ENCODE measurements at places on chromosomes 1 and 21.

DNA sequence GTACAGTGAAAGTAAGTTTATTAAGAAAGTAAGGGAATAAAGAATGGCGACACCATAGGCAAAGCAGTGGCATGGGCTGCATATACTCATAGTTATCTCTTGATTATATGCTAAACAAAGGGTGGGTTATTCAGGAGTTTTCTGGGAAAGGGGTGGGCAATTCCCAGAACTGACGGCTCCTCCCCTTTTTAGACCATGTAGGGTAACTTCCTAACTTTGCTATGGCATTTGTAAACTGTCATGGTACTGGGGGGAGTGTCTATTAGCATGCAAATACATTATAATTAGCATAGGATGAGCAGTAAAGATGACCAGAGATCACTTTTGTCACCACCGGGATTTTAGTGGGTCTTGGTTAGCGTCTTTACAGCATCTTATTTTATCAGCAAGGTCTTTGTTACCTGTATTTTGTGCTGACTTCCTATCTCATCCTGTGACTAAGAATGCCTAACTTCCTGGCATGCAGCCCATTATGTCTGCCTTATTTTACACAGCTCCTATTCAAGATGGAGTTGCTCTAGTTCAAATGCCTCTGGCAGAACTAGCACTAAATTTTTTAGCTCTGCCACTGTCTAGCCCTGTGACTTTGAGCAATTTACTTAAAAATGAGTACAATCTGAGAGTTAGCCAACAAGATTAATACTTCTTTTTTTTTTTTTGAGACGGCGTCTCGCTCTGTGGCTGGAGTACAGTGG is 110.3 kb upstream of the PALMD start:
- no peak for DNase-seq

- no peak for DNase-seq
Measured at GRCh38 chr21:22421416-22422180, 1423.4 kb downstream of the NCAM2 start.

GRCh38 chr21:44503901-44504399 is 36.0 kb downstream of the KRTAP10-1 start:
- no peak for DNase-seq

DNA sequence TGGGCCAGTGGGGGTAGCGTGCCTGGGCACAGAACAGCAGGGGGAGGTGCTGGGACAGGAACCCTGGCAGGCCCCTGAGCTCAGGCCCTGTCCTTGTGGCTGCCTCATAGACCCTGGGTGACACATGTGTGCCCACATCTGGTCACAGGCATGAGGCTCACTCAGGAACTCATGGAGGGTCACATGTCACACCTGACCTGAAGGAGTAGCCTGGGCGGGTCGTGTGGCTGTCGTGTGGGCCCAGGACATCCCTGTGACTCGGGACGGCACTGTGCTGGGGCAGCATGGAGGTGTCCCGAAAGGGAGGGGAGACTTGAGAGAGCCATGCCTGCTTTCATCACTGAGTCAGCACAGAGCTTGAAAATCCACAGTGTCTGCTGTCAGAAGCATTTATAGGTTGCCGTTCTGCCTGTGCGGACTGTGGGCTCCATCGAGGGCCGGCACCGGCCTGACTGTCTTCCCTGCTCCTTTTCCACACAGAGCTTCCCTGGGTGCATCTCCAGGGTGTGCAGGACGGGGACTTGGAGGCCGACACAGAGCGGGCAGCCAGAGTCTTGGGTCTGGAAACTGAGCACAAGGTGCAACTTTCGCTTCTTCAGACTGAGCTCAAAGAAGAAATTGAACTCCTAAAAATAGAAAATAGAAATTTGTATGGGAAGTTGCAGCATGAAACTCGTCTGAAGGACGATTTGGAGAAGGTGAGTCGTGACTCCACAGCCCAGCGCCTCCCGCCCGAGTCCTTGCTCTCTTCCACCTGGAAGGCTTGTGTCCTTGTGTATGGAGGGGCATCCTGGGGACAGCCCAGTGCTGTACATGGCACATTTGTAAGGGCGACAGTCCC is 32.8 kb downstream of the PCNT start:
- DNase-seq: no peak

GRCh38 chr1:42935313-42935895 is 23.3 kb downstream of the SLC2A1 start:
- no peak for DNase-seq

DNA sequence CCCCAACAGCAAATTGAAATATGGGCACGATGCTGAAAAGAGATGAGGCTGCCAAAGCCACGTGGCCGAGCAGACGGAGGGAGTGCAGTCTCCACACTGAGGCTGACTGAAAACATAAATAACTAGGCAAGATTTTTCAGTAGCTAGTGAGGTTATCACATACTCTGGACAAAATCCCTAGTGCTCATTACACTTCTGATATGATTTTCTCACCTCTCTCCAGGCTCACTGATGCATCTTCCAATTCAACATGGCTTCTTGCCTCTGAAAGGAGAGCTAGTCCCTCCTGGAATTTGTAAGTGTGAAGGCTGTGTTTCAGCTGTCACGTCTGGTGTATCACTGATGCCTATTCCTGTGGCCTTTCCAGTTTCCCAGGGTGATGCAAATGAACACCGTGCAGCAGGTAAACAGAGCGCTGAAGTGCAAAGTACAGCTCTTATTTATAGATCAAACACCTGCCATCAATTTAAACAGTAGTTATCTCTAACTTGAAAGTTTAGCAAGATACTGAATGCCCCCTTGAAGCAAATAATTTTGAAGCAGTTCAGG is 656.1 kb downstream of the KIF26B start:
- DNase-seq: no peak
